Vagina (tissue), 2 donors: ENCODE measurements at places on chromosomes 12 and 14. TPM values are rescaled to one million over a fixed set of nuclear protein-coding genes. Genes with fewer than 3 reads are reported as not detected.

ADAMTS20 gene
- not detected for total RNA-seq

SMAGP gene
- total RNA-seq, result 30.0 TPM

MGAT4C gene
- total RNA-seq, result 0.25 TPM

RNASE2 gene
- 1.5 TPM for total RNA-seq

CFL2 gene
- total RNA-seq, result 67.8 TPM

SLC16A7 gene
- 38.8 TPM for total RNA-seq

IAPP gene
- total RNA-seq, result not detected

GRCh38 chr12:57886542-57886941 is 40.0 kb upstream of the CTDSP2 start:
- peak overlapping the region; percentile 90 for H3K27ac ChIP-seq
- H3K4me3 ChIP-seq, result no peak overlapping the region
- DNase-seq, result no peak
- H3K36me3 ChIP-seq, result no peaks in the 10 kb centered on the region
- H3K4me1 ChIP-seq, result peaks cover 48% of the 10 kb centered on the region

DNA sequence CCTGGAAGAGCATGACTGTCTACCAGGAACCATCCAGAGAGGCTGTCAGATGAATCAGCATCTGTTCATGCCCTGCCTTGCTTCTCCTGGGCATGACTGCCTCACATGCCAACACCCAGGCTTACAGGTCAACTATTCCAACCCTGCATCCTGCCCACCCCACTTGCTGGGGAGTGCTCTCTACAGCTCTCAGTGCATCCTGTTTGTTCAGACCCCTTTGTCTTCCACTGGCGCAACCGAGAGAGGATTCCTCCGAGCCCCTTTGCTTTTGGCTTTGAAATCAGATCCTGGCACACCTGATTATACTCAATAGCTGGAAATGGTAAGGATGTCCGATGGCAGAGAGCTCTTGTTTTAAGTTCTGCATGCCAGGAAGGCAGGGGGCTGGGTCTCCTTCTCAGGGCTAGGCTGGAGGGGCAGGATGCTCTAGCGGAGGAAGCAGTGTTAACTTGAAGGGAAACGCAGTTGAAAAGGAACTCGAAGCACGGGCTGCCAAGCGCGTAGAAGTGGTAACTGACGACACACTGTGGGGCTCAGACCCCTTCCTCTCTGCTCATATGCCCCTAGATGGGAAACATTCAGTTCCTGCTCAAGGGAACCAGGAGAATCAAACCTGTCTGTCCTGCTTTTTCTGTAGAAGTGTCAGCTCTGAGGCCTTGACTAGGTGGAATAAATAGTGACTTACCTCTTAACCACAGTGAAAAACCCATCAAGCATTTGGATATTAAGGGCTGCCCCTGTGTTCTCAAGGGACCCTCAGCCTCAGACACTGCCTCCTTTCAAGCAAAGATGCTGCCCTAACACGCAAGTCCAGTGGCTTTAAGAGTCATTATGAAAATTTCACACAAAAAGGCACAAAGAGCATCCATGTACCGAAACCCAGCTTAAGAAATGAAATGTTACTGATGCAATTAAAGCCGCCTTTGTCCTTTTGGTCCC is 297.5 kb downstream of the ZFP36L1 start:
- H3K36me3 ChIP-seq, result no peaks in the 10 kb centered on the region
- H3K27ac ChIP-seq, result no peak overlapping the region
- no peak overlapping the region for H3K4me3 ChIP-seq
- H3K4me1 ChIP-seq, result peaks cover 16% of the 10 kb centered on the region
- H3K27me3 ChIP-seq, result no peaks in the 10 kb centered on the region

DNA sequence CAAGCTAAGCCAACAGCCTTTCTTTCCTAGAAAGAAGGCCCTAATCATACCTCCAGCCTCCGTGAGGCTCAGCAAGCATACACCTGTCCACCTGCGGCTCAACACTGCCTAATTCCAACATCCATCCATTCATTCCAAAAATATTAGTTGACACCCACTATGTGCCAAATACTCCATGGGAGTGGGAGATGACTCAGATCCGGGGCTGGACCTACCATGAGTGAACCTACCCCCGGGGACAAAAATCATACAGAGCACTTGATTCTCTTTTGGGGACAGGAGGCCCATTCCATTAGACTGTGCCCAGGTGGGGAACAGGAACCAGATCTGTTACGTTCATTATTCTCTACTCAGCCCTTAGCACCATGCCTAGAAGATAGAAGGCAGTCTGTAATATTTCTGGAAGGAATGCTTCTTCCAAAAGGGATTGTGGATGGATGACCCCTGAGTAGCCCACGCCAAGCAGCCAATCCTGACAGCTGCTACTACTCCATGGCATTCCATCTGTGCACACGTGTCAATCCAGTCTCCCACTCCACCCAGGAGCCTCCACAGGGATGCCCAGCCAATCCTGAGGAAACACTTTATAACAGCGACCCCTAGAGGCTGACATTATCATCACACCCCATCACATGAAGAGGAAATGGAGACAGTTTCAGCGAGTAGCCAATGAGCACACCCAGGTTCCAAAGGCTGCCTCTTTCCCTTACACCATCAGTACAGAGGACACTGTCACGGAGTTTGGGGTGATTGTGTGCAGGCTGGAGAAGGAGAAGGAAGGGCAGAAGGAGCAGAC is 170.7 kb downstream of the ESRRB start:
- H3K27ac ChIP-seq, result no peak overlapping the region
- no peaks in the 10 kb centered on the region for H3K36me3 ChIP-seq
- H3K4me1 ChIP-seq, result peaks cover 5% of the 10 kb centered on the region
- no peaks in the 10 kb centered on the region for H3K27me3 ChIP-seq

- H3K4me1 ChIP-seq, result peaks cover 10% of the 10 kb centered on the region
- no peak for DNase-seq
- no peaks in the 10 kb centered on the region for H3K36me3 ChIP-seq
- H3K27me3 ChIP-seq, result no peaks in the 10 kb centered on the region
- H3K4me3 ChIP-seq, result no peak overlapping the region
Observed at GRCh38 chr12:68428724-68429501, 96.8 kb upstream of the MDM1 start.

- H3K4me1 ChIP-seq, result peaks cover 15% of the 10 kb centered on the region
- DNase-seq, result no peak
- no peaks in the 10 kb centered on the region for H3K36me3 ChIP-seq
- H3K4me3 ChIP-seq, result no peak overlapping the region
- no peak overlapping the region for H3K27ac ChIP-seq
Observed at GRCh38 chr12:28065374-28065773, 92.8 kb upstream of the PTHLH start.

GRCh38 chr12:82757059-82757458 is 70.4 kb downstream of the TMTC2 start:
- H3K36me3 ChIP-seq, result no peaks in the 10 kb centered on the region
- H3K27ac ChIP-seq, result no peak overlapping the region
- H3K4me3 ChIP-seq, result no peak overlapping the region
- DNase-seq, result no peak

- DNase-seq, result no peak
- H3K4me3 ChIP-seq, result no peak overlapping the region
- no peaks in the 10 kb centered on the region for H3K36me3 ChIP-seq
- no peaks in the 10 kb centered on the region for H3K27me3 ChIP-seq
- H3K4me1 ChIP-seq, result no peaks in the 10 kb centered on the region
- H3K27ac ChIP-seq, result no peak overlapping the region
Observed at GRCh38 chr12:11246489-11246888, 23.0 kb downstream of the PRB3 start.

DNA sequence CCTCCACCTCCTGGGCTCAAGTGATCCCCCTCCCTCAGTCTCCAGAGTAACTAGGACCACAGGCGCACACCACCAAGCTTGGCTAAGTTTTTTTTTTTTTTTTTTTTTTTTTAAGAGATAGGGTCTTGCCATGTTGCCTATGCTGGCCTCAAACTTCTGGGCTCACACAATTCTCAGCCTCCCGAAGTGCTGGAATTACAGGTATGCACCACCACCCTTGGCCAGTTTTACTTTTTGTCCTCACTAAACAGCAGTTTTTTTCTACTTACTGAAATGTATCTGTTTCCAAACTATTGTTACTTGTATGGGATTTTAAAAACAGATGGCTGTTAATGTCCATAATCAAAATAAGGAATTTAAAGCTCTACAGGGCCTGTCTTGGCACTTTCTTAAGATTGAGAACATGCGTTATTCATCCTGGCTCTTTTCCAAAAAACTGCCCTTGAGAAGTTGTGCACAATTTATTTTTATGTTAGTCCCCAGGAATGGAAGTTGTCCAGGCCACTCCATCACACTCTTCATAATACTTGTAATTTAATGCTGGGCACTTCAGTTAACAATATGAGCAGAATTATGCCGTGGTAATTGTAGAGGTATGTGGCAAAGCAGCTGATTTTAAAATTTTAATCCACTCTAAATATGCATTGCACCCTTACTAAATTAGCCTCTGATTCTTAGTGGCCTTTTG is 51.9 kb upstream of the REP15 start:
- H3K4me1 ChIP-seq, result peaks cover 10% of the 10 kb centered on the region
- no peak overlapping the region for H3K27ac ChIP-seq
- H3K4me3 ChIP-seq, result no peak overlapping the region
- no peaks in the 10 kb centered on the region for H3K36me3 ChIP-seq
- no peaks in the 10 kb centered on the region for H3K27me3 ChIP-seq
- DNase-seq, result no peak
